ENCODE measurements at places on chromosomes 13 and 19. TPM values are rescaled to one million over a fixed set of nuclear protein-coding genes. Genes with fewer than 3 reads are reported as not detected.

GRCh38 chr19:1173159-1173844 is 766 bp downstream of the SBNO2 start:
- no peak for DNase-seq

DNA sequence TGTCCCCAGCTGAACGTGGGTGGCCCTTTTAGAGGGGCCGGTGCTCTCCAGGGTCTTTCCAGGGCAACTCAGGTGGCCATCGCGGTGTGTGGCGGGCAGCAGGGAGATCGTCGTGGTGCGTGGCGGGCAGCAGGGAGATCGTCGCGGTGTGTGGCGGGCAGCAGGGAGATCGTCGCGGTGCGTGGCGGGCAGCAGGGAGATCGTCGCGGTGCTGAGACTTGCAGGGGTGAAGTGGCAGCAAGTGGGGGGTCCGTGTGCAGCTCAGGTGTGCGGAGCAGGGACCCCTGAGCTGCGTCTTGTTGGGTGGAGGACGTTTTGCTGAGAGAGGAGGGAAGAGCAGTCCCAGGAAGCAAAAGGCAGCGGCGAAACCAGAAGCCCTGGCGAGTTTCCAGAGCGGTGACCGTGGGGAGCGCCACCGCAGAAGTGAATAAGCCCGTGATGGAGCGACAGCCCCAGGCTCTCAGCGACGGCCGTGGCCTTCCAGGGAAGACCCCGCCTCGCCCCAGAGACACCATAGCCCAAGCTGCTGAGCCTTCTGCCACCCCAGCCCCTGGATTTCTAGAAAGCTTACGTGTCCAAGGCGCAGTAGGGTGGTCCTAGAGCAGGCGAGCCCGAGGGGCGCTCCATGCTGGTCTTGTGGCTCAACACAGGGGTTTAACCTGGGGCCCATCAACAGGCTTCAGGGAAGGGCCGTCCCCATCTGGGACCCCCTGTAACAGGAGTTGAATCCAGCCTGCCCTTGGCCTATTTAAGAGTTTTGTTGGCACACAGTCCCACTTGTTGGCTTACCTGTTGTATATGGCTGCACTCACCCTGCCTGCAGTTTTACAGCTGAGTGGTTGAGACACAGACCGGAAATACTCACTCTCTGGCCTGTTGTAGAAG is 5.4 kb downstream of the NCLN start:
- no peak for DNase-seq

GRCh38 chr13:32023096-32023495 is 8.5 kb upstream of the FRY start:
- DNase-seq, result no peak

- no peak for DNase-seq
Measured at GRCh38 chr13:46620029-46620428, 67.1 kb downstream of the LRCH1 start.

DNA sequence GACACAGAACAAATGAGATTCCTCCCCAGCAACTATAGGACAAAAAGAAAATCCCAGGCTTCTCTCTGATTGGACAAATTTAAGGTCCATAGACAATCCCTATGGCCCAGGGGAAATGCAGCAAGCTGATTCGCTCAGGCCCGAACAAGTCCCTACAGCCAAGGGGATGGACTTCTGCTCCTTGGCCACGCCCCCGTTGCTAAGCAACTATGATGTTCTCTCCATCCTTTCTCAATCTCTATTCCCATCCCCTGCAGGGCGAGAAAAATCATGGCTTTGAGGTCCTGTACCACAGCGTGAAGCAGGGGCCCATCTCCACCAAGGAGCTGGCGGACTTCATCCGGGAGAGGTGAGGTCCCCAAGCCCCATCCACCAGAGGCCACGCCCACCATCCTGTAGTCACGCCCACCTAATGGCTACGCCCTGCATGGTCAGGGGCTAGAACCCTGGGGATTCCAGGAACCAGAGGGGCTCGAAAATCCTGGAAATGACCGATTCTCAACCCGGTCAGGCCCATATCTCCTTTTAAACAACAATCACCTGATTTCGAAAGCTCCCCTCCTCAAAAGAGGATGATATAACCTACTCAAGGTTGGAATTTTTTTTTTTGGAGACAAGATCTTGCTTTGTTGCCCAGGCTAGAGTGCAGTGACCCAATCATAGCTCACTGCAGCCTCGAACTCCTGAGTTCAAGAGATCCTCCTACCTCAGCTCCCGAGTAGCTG is 11.4 kb downstream of the FCHO1 start:
- no peak for DNase-seq

The LIN37 gene
- total RNA-seq, result 5.7 TPM

DNA sequence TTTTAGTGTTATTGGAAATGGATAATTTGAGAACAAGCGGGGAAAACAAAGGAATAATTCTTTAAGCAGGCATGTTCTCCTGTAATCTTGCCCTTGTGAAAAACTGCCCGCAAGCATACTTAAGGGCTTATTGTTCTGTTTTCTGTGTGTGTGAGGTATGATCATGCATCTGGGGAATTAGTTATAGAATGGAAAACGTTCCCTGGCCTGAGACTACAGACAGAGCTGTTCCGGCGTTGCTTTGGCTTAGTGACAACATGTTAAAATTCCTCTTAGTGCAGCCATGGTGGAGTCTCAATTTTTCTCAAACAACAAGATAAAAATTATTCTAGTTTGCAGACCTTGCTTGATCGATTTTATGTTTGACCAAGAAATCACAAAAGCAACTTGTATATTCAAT is 560.2 kb upstream of the SPRY2 start:
- no peak for DNase-seq

- DNase-seq, result no peak
Measured at GRCh38 chr13:32837973-32838927, 178.0 kb upstream of the KL start.

The SBK3 gene
- total RNA-seq, result not detected

- no peak for DNase-seq
Measured at GRCh38 chr19:56504581-56504980, 3.1 kb upstream of the ZNF471 start.

DNA sequence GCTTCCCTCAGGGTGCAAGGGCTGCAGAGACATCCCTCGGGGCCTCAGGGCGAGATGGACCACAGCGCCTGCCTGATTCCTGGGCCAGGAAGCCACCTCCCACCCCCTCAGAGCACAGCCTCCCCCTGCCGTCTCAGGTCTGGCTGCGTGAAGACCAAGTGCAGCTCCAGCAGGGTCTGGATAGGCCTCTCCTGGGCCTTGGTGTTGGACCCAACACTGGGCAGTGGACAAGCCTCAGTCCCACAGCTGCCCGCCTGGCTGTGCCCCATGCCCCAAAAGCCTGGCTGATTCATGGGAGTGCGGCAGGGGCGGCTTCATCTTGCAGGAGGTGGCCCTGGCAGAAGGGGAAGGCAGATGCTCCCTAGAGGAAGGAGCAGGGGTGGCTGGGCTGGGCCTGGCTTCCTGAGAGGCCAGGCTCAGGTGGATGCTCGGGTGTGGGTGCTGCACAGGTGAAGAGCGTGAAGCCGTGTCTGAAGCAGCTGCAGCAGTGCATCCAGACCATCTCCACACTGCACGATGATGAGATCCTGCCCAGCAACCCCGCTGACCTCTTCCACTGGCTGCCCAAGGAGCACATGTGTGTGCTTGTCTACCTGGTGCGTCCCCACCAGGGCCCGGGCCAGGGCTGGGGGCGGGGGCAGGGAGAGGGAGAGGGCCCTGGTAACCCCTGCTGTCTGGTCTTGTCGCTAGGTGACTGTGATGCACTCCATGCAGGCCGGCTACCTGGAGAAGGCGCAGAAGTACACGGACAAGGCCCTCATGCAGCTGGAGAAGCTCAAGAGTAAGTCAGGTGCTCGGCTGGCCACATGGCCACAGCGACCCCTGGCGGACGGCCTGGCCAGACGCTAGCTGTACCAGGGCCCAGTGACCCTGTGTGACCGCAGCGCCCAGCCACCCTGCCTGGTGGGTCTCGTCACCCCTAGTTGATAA is 21.7 kb downstream of the MAU2 start:
- no peak for DNase-seq

DNA sequence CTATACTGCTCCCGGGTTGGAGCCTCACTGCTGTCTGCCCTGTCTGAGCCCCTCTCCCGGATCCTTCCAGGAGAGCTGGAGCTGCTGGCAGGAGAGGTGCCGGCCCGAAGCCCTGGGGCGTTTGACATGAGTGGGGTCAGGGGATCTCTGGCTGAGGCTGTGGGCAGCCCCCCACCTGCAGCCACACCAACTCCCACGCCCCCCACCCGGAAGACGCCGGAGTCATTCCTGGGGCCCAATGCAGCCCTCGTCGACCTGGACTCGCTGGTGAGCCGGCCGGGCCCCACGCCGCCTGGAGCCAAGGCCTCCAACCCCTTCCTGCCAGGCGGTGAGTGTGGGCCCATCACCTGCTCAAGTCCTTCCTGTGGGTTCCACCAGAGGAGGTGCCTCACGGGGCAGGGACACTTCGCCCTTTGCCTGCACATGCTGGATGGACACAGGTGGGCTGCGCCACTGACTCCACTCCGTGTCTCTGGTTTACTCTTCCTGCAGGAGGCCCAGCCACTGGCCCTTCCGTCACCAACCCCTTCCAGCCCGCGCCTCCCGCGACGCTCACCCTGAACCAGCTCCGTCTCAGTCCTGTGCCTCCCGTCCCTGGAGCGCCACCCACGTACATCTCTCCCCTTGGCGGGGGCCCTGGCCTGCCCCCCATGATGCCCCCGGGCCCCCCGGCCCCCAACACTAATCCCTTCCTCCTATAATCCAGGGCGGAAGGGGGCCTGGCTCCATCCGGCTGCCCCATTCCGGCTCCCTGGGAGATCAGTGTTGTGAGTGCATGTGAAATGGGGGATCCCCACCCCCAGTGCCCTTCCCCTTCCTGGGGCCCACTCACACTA is 19.8 kb downstream of the EPN1 start:
- DNase-seq, result no peak

GRCh38 chr13:86870444-86870843 is 800.7 kb upstream of the SLITRK5 start:
- DNase-seq, result no peak

The UNC13A gene
- 0.22 TPM for total RNA-seq

DNA sequence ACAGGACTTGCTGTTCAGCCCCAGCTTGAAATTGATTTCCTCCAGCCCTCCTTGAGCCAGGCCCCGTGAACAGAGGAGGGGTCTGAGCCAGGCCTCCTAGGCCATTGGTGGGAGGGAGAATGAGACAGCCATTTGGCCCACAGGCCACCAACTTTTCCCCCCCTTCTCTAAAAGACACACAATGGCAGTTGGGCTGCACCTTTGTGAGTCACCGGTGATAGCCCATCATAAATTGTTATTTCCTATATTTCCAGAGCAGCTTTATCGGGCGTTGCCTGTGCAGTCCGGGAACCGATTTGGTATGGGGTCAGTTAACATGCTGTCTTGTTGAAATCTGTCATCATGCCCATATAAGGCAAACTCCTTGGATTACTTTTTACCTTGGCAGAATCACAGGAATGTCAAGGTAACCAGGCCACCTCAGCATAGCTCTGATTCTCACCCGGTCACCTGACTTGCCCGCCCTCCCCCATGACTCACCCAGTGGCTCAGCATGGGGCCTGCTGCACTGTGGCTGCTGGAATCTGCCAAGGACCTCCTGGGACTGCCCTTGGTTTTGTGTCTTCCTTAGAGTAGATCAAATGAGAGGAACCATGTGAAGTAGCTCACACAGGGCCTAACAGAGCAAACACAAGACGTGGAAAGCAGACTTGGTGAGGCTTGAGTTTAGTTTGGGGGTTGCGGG is 36.1 kb downstream of the ACTN4 start:
- no peak for DNase-seq

DNA sequence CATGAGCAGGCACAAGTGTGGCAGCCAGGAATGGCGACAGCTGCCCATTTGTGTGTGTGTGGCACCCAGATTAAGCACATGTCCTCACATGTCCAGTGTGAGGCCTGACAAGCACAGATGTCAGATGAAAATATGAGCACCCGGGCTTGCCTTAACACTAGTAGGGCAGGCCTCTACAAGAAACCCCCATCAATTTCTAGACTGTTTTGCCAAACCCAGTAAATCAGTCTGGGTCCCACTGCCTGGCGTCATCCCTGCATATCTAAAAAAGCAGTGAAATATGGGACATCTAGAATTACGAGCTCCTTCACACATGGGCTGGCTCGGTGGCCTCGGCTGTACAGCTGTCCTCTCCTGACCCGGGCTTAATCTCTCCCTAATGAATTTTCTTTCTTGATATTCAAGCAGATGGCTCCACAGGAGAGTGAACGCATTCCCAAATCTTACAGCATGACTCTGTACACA is 432.7 kb downstream of the FOXO1 start:
- DNase-seq, result no peak

The METTL21C gene
- not detected for total RNA-seq

DNA sequence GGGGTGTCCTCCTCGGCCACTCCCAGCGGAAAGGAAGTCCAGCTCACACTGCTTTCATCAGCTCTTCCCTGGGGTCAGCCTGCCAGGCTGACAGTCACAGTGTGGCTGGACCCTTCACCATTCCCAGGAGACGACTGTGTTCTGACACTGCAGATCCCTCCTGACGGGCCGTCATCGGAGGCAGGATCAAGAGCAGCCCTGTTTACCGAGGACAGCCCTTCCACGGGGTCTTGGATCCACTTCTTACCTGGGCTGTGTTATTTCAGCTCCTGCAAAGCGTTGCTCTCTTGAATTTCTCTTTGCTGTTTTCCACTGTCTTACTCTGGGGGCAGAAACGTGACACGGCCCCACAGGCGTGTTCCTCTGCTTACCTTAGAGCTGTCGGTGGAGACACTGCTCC is 149.9 kb upstream of the SOX1 start:
- DNase-seq, result no peak

GRCh38 chr19:313988-314815 is 23.0 kb upstream of the PLPP2 start:
- DNase-seq, result no peak
